MG63 (cell line): ENCODE measurements at places on chromosomes 13 and 19. TPM values are rescaled to one million over a fixed set of nuclear protein-coding genes. Genes with fewer than 3 reads are reported as not detected.

The EFNA2 gene
- total RNA-seq, result 0.76 TPM in 1 of 2 replicates, not detected in the other

The WDR88 gene
- total RNA-seq, result not detected in 2 replicates

The CD33 gene
- total RNA-seq, result 0.22 and 3.8 TPM in 2 replicates

The KCNJ14 gene
- 0.22 and 0.43 TPM in 2 replicates for total RNA-seq

The LILRA1 gene
- not detected in 2 replicates for total RNA-seq

The F10 gene
- total RNA-seq, result not detected in 2 replicates

The COL5A3 gene
- 2.4 and 3.1 TPM in 2 replicates for total RNA-seq

The PSG3 gene
- not detected in 2 replicates for total RNA-seq

The ZNF554 gene
- total RNA-seq, result 1.2 and 2.4 TPM in 2 replicates

GRCh38 chr19:2491130-2491801, 15.3 kb downstream of the GADD45B start:
- peak; percentile 86 for DNase-seq

DNA sequence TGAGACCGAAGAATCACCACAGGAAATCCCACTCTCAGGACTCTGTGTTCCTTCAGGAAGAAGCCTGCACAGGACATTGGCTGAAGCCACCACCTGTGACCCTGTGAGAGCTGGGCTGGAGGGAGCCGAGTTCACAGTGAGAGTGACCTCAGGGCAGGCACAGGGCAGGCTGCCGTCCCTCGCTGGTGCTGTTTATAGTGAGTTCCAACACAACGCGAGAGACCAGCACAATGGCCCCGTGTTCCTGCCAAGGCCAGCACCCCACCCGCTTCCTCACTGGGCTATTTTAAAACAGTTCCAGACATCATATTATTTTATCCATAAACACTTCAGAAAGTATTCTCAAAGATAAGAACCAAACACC, 18.4 kb upstream of the GAS6 start:
- no peak for DNase-seq

DNA sequence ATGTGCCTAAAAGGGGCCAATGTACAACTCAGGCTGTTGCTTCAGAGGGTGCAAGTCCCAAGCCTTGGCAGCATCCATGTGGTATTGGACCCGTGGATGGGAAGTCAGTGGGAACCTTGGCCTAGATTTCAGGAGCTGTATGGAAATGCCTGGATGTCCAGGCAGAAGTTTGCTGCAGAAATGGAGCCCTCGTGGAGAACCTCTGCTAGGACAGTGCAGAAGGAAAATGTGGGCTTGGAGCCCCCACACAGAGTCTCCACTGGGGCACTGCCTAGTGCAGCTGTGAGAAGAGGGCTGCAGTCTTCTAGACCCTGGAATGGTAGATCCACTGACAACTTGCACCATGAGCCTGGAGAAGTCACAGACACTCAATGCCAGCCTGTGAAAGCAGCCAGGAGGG, 28.5 kb downstream of the GPC5 start:
- DNase-seq, result no peak

DNA sequence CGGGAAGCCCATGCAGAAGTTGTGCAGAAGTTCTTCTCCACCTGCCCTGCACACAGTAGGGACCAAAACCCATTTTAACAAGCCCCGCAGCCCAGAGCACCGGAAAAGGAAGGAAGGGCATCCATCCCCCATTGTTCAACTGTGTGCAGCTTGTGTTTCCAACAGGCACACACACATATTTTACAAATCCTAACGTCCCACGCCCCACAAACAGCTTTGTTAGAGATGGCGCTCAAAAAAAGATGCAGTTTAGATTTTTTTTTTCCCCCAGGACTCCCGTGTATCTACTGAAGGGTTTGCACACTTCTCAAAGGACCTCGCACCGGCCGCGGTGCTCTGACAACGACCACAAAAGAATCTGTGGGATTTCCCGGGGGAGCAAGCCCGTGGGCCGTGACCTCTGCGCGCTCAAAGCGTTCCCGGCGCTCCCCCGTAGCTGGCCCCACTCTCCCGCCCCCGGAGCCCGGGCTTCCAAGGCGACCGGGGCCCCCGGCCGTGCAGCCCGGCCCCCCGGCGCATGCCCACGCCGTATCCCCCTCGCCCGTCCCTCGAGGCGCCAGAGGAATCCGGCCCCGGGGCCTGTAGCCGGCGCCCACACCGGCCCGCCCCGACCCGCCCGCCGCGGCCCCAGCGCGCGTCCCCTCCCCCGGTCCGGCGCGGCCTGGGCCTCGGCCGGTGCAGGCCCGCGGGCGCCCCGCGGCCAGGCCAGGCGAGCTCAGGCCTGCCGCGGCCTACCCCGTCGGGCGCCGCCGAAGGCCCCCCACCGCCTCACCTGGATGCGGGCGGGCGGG, 523 bp downstream of the ELAVL1 start:
- DNase-seq, result peak; percentile 32

GRCh38 chr19:1113030-1113985, 9.5 kb downstream of the GPX4 start:
- DNase-seq, result peak; percentile 69

- DNase-seq, result peak; percentile 77
These were observed 26.5 kb upstream of the HOMER3 start for GRCh38 chr19:18967358-18968146.

GRCh38 chr13:105971312-105971711, 564.1 kb downstream of the EFNB2 start:
- no peak for DNase-seq

DNA sequence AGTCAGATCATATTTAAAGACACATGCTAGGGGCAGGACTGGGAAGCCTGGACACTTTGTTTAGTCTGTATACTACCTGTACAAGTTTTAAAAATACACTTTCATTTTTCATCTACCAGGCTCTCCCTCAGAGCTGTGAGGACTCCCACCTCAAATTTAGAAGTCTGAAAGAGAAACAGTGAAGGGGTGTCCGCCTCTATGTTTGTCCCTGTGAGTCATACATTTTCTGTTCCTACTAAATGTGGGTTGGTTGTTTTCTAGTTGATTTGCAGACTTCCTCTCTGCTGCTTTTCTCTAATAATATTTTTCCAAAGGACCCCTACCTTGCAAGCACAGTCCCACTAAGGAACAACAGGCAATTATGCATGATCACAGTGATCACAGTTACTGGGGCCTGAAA, 110.5 kb downstream of the ENOX1 start:
- DNase-seq, result no peak

- DNase-seq, result no peak
These were observed 102.5 kb downstream of the URI1 start for GRCh38 chr19:30044273-30045248.

GRCh38 chr19:18700501-18701249, 17.2 kb downstream of the CRTC1 start:
- peak; percentile 50 for DNase-seq

DNA sequence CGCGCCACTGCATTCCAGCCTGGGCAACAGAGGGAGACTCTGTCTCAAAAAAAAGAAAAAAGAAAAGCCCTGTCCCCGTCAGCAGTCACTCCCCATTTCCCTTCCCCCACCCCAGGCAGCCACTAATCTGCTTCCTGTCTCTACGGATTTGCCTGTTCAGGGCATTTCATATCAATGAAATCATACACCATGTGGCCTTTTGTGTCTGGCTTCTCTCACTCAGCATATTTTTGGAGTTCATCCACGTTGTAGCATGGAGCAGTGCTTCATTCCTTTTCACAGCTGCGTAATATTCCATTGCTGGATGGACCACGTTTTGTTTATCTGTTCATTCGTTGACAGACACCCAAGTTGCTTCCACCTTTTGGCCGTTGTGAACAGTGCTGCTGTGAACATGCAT, 36.1 kb upstream of the KLF2 start:
- no peak for DNase-seq

GRCh38 chr13:98285852-98286594, 109.0 kb upstream of the RNF113B start:
- no peak for DNase-seq

GRCh38 chr13:91661692-91662490, 263.5 kb downstream of the GPC5 start:
- DNase-seq, result no peak

GRCh38 chr19:3868770-3869456, at the start of gene ZFR2:
ZFR2 (minus strand) TSS chr19:3869038; CDS start chr19:3869017, 21 bp downstream.
- no peak for DNase-seq

DNA sequence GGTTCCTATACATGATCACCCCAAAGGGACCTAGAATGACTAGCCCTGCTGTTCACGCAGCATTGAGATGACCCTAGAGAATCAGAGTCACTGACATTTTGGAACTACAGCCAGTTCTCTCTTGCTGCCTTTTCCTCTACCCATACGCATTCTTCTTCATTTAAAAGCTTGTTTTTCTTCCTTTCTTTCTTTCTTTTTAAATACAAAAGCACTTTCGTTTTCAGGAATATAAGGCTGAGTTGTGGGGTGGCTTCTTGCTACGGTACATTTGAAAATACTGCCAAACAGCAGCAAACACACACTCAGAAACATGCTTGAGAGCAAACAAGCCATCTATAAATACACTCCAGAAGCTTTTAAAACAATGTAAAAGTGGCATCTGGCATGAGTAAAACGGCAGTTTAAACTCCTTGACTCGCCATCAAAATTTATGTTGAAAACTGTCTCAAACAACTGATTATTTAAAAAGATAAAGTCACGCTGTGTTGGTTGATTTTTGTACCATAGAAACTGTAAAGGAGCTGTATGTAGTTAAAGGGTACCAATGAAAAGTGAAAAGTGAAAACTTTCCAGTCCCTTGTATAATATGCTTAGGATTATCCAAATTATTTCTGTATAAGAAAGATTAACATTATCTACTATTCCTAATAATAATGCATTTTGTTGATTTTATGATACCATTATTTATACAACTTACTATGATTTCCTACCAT, 95.6 kb downstream of the PCDH9 start:
- no peak for DNase-seq

DNA sequence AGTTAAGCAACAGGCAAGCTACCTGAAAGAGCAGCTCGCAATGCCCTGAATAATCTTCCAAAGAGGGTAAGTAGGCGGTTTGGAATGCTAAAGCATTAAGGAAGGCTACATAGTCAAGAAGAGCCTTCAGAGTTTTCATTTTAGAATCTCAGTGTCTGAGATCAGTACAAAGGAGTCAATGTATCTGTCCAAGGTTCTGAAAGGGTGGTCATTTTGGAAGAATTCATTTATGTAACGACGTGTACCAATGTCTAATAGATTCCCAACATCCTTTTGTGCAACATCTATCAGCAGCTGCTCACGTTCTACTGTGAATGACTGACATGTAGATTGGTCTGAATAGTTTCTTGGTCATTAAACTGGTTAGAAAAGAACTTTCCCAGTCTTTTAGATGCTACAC, 15.2 kb downstream of the ZNF665 start:
- DNase-seq, result no peak

GRCh38 chr13:110272651-110273050, 34.3 kb downstream of the COL4A1 start:
- no peak for DNase-seq

DNA sequence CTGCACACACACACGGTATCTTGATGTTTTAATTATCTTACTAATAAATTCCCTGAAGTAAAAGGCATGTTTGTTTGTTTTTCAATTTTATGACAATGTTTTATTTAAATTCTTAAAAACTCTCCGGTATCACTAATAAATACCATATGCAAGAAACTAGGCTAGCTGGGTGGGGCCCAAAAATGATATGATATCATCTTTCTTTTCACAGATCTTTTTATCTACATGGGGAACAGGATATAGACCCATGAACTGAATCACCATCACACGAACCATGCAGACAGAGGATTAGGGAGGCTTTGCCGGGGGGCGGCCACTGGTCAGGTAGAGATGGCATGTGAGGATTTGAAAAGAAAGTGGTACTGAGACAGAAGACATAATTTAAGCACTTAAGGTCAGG, 266.4 kb downstream of the ENOX1 start:
- no peak for DNase-seq
